Brain microvascular endothelial cell (primary cell): ENCODE measurements at places on chromosomes 1 and 21.

DNA sequence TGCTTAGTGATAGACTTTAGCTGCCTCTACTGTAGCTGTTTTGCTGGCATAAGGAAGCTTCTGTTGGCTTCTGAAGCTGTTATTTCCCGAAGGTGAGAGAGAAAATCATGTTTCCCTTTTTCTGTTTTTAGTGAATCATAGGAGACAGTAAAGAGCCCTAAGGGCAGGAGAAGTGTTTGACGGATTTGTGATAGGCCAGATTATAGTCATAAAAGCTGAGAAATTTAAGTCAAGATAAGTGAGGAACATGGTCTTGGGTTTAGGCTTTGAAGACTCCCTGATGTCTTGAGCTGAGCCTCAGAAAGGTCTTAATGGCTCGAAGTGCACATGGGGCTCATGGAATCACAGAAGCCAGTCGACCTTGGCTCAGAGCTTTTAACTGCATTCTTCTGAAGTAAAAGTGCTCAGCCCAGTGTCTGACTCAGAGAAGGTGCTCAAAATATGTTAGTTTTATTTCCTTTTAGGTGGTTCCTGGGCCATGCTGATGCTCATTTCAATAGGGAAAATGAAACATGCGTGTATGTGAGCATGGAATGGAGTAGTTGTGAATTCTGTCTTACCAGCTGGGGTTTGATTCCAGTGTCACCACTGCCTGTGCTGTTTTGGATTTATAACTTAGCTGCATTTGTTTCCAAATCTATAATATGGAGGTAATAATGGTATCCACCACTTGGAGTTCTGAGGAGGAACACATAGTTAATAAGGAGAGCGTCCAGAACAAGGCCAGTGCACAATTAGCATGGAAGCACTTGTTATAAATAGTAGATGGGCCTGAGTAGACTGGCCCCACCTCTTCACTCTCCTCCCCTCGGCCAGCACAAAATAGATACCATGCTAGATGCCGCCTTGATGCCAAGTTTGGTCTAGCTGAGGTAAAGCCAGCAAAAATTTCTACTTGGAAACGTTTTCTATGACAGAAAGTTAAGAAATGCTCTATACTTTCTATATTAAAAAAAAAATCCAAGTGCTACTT is 99.2 kb downstream of the C1orf21 start:
- no peak for DNase-seq

GRCh38 chr1:114033961-114034360 is 54.7 kb downstream of the OLFML3 start:
- DNase-seq: no peak

- no peak for DNase-seq
Measured at GRCh38 chr21:29080454-29080941, 7.0 kb upstream of the CCT8 start.

DNA sequence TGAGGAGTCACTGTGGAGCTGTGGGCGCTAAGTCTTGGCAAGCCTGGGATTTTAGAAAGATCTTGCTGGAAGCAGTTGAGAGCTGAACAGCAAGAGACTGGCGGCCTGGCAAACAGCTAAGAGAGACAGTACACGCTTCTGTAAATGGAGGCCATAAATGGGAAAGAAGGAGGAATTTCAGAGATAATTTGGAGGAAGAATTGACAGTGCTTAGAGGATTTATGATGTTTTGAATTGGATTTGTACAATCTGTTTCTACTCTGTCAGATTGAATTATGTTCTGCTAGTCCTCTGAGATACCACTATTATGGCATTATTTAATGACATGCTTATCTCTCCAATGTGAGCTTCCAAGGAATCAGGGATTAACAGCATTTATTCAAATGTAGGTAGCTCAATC is 50.1 kb downstream of the ABCA4 start:
- DNase-seq: no peak

GRCh38 chr21:24225431-24225830 is 1381.8 kb downstream of the MRPL39 start:
- DNase-seq: no peak
